ENCODE measurements at places on chromosomes 11 and 22.

DNA sequence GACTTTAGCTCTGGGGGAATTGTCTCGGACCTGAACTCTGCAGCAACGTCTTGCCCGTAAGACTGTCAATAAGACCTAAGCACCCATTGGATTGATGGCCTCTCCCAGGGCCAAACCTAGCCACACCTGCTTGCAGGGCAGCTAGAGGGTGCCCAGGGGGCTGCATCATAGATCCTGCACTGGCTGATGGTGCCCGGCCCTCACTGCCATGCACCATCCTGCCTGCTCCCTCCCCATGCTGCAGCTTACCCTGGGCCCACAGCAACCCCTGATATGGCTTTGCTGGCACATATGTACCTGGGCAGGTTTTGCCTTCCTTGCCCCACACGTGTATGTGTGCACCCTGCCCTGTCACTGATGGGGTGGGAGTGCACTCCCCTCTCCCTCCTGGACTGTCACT is 8.9 kb upstream of the BBOX1 start:
- no peak for DNase-seq

GRCh38 chr11:135043434-135043833 is 631.4 kb upstream of the B3GAT1 start:
- no peak for DNase-seq

- no peak for DNase-seq
These were observed 13.4 kb downstream of the TTLL12 start for GRCh38 chr22:43173566-43173965.

DNA sequence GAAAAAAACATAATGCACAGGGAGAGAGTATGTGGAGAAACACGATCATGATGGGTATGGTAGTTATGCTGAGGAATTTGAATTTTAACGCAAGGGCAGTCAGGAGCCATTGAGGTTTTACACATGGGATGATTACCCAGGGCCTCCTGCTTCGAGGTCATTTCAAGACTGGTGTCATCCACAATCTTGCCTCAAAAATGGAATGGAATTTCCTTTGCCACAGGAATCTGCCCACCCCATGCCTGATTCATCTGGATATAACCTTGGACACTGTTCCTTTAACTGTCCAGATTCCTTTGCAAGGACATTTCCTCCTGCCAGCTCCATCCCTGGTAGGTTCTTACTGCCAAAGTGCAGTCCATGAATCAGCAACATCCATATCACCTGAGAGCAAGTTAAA is 655.9 kb upstream of the TENM4 start:
- no peak for DNase-seq

GRCh38 chr11:15675683-15676082 is 561.0 kb downstream of the INSC start:
- DNase-seq: no peak

GRCh38 chr11:26283852-26284408 is 48.0 kb upstream of the ANO3 start:
- no peak for DNase-seq

GRCh38 chr11:61969838-61970662 is 2.6 kb upstream of the FTH1 start:
- no peak for DNase-seq

- no peak for DNase-seq
These were observed 9.8 kb downstream of the TOLLIP start for GRCh38 chr11:1299621-1300020.

DNA sequence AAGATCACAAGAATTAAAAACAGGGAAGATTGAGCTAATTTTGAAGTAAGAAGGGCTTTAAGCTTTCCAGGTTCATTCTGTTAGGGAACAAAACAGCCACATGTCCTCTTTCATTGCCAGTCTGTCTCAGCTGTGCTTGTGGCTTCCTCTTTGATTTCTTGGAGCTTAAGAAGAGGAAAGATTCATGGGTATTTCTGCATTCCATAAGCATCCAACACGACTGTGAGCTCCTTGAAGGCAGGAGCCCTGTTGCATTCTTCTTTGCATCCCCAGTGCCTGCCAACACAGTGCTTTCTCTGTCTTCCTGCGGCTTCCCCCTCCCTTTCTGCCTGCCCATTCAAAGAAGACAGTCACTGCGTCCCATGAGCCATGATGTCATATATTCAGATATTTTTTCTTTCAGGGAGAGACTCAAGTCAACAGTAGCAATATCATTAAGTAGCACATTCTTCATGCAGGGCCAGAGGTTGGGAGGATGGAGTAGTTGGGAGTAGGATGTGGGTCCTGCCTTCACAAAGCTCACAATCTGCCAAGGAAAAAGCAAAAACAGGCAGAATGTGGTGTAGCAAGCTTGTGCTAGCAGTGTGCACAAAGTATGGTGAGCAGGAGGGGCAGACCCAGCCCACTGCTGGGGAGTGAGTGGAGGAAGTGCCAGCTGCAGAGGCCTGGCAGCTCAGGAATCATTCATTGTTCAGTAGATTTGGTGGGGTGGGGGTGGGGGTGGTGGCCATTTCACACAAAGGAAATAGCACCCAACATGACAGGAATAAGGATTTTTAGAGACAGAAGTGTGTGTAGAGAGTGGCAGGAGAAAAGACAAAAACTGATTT is 162.1 kb upstream of the RASSF10 start:
- DNase-seq: peak; percentile 37

GRCh38 chr11:79030448-79030847 is 410.4 kb downstream of the TENM4 start:
- DNase-seq: no peak
